ENCODE measurements at places on chromosomes 3 and 15. TPM values are rescaled to one million over a fixed set of nuclear protein-coding genes. Genes with fewer than 3 reads are reported as not detected.

DNA sequence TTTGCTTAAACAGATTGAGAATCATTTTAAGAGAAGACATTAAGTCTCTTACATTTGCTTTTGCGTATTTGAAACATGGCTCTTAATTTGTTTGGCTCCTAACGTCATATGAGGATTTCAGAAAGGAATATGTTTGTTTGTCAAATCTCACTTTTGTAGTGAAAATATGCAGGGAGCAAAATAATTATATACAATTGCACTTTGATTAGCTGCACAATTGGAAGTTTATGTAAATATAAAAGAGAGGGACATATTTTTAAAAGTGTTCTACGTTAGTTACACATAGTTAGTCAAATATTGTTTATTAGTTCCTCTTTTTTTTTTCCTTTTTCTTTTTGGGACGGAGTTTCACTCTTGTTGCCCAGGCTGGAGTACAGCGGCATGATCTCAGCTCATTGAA, 42.7 kb upstream of the GOLIM4 start:
- no peak for DNase-seq

DNA sequence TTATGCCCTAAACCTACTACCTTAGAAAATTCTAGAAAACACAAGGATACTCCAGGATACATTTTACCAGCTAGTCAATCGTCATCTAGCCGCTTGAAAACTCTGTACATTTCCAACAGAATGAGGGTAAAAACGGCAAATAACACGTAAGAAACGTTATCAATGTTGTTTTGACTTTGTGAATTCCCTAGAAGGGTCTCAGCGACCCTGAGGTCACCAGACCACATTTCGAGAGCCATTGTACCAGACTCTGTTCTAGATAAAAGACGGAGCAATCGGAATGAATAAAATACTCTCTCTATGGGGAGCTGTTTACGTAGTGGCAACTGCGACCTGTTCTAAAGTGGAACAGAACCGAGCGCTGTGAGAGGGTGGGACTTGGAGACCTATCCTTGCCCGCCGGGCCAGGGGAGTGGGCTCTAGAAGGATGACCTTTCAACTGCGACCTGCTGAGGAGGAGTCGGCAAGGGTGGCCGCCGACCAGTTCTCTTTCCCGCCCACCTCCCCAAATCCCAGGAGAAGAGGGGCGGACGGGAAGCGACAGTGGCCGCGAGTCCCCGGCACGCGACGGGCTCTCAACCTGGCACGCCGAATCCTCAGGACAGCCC, 778 bp upstream of the AP4E1 start:
- DNase-seq, result peak; percentile 67

DNA sequence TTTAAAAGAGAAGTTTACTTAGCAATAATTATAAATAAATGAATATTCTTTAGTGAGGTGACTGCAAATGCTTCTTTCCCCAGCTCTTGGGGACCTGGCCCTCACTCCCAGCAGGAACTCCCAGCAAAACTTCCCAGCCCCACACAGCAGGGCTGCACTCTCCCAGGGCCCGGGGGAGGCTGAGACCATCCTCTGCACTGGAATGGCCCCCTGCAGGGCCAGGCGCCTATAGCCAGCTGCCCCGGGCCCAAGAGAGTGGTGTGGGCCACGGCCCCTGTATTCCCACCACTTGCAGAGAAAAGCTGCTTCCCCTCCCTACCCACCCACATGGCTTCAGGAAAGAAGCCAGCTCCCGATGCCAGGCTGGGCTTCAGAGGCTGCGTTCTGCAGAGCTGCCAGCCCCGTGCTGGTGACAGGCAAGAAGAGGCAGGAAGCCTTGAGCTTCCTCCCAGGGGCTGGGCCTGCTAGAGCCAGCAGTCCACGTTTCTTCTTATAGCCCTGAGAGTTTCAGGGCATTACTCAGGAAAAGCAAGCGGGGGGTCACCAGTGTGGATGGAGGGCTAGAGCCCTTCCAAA, 20.0 kb downstream of the IDH2 start:
- DNase-seq, result no peak

DNA sequence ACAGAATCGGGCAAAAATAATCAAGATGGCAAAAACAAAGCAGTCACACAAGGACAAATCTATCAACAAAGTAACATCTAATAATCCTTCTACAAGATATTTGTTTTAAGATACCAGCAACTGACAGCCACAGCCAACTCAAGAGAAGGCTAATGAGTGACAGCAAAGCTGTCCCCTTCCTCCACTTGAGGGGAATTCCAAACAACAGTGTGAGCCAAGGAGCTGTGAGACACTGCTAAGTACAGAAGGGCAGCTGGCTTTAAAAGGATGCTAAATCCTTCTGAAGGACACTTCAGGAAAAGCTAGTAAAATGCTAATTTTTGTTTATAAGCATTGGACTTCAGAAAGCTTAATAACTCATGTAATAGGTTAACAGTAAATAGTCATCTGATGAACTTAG, 120.3 kb upstream of the GOLGA8J start:
- no peak for DNase-seq

DNA sequence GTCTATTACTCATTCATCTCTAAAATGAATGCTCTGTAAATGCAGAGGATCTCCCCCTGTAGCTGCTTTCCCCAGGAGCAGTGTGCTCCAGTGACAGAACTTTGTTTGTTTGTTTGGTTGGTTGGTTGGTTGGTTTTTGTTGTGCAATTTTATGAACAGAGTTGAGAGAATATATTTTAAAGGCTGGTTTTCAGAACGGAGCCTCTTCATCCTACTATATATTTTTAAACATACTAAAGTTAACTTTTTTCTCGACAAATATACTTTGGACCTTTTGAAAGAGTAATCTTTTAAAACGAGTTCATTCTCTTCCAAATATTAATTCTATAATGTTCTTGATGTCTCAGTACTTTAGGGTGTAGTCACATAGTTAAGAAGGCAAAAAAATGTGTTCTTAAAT, 20.2 kb downstream of the RYR3 start:
- DNase-seq, result no peak

GRCh38 chr3:56269755-56270535, 198.3 kb downstream of the ERC2 start:
- DNase-seq, result no peak

DNA sequence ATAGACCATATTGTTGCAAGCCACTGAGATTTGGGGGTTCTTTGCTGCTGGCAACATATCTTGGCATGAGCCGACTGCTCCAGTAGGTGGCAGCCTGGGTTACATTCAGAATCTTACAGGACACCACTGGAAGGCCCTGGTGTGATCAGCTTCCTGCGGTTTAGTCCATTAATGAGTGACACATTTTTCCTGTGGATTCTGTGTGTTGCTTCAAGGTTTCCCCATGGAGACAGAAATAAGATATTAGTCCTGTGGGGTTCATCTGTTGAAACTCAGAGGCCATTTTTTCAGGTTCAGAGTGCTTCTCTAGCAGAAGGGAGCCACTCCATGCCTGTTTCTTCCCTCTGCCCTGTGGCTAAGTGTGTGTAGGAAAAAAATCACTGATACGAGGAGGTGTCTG, 116.2 kb downstream of the MFSD1 start:
- DNase-seq, result peak; percentile 30

DNA sequence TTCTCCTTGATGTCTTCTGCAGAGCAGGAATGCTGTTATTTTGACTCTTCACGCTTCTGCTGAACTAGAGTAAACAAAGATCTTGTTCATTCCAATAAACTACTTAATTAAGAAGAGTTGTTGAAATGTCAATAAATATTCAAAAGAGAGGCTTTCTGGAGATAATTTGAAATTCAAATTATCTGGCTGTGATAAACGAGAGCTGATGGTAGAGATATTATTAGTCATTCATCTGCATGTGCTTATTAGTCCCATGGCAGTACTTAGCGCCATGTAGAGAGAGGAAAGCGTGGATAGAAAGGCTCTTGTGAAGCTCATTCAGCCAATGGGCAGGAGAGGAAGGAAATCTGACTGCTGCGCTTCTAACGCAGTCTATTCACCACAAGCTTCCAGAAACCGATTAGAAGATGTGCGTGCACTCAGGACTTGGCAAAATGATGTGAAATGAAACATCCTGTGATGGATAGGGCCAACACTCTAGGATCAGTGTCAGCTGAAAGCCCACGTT, 251.1 kb downstream of the GABRB3 start:
- no peak for DNase-seq

- DNase-seq, result no peak
These were observed 158.3 kb upstream of the HES1 start for GRCh38 chr3:193977622-193978021.

The CAND2 gene
- 14.9 TPM for total RNA-seq

All from K562 (cell line).